Mucosa of descending colon (tissue), 3 donors: ENCODE measurements at places on chromosomes 5 and 9.

DNA sequence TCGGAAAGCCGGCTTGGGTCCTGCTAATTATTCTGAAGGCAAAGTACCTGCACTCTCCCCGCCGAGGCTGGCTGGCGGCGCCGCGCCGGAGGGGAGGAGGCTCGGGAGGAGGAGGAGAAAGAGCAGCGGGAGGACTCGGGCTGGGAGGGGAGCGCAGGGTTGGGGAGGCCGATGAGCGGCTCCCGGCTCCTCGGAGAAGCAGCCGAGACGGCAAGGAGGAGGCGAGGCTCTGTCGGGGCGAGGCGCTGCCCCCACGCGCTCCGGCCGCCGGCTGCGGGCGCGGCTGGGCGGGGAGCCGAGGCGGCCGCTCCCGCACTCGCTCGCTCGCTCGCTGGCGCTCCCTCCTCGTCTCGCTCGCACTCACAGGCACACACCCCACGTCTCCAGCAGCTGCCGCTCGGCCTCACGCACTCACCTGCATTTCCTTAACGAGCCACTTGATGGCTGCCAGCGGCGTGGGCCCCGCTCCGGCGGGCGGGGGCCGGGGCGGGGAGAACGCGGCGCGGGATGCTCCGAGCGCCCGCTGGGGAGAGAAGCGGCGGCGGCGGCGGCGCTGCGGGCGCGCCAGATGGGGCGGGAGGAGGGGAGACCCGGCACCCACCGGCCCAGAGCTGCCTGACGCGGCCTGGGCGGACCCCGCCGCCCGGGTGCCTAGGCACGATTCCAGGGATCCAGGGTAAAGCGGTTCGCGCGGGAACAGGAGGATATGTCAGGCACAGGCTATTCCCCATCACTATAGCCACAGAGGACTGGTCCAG is at the start of gene PTPRD:
Gene PTPRD, minus strand, starts transcription at position 362 of the 758 bp plus-strand sequence.
- peak; percentile 31 for DNase-seq

DNA sequence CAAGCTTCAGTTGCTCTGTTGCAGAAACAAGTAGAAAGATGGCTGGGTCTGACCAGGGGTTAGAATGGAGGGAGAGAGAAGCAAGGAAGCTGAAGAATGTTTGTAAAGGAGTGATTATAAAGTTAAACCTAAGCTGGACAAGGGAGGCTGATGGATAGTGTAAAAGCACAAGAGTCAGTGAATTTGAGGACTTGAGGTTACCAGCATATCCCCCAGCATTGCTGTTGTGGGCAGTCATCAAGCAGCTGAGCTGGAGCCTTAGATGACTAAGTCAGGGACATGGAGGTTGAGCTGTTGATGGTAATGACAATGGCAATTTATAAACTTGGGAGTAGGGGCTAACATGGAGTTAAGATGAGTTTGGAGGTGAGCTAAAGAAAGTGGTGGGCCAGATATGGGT is 131.5 kb downstream of the ERCC6L2 start:
- no peak for DNase-seq

- DNase-seq = peak; percentile 84
These were observed at the start of gene CPLANE1 for GRCh38 chr5:37248970-37249814. Gene CPLANE1 (minus strand): TSS chr5:37249376. CDS start chr5:37247698, 1,678 bp downstream.

- no peak for DNase-seq
These were observed 5.9 kb upstream of the PRKACG start for GRCh38 chr9:69019808-69020207.

GRCh38 chr9:73157811-73158210 is 6.1 kb downstream of the ANXA1 start:
- DNase-seq = no peak

- no peak for DNase-seq
These were observed 95.6 kb downstream of the MLLT3 start for GRCh38 chr9:20526500-20527319.

DNA sequence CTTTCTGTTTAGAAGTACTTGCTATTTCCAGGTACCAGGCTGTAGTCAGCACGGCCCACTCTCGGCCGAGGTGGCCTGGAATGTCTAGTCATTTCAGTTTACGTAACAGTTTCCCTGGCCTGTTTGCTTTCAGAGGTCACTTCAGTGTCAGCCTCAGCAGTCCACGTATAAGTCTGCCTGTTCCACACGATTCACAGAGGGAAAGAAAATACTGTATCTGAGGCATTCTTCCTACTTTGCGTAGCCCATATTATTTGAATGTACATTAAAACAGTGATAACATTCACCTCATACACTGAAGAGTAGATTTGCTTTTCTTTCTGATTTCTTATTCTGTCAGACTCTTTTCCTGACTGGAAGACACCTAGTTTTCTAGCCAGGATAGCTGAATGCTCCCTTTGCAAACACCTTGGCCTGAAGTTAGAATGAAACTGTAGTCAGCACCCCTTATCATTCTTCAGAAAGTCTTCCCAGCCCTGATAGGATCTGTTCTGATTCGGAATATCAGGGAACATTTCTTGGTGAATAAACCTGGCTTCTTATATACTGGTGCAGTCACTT is 140.9 kb downstream of the AOPEP start:
- DNase-seq = peak; percentile 60

GRCh38 chr5:113142186-113142585 is 165.6 kb downstream of the DCP2 start:
- DNase-seq = no peak

DNA sequence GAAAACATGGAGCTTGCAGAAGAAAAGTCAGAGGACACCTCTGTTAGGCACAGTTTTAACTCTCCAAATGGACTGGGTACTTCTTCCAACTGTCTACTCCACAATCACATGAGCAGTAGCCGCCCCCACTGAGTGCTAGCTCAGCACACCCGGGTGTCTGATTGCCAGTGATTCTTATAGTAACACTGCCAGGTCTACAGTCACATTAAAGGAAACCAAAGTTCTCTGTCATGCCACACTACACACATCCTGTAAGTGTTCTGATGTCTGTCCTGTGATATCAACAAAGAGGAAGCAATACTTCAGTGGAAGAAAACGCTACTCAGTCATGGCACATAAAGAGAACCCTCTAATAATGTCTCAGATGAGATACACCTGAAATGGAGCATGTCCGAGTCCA is at the start of gene HAVCR2:
Gene HAVCR2, minus strand, starts transcription at position 69 of the 400 bp plus-strand sequence. Its CDS starts 61 bp downstream, at position 8.
- DNase-seq = peak; percentile 56

DNA sequence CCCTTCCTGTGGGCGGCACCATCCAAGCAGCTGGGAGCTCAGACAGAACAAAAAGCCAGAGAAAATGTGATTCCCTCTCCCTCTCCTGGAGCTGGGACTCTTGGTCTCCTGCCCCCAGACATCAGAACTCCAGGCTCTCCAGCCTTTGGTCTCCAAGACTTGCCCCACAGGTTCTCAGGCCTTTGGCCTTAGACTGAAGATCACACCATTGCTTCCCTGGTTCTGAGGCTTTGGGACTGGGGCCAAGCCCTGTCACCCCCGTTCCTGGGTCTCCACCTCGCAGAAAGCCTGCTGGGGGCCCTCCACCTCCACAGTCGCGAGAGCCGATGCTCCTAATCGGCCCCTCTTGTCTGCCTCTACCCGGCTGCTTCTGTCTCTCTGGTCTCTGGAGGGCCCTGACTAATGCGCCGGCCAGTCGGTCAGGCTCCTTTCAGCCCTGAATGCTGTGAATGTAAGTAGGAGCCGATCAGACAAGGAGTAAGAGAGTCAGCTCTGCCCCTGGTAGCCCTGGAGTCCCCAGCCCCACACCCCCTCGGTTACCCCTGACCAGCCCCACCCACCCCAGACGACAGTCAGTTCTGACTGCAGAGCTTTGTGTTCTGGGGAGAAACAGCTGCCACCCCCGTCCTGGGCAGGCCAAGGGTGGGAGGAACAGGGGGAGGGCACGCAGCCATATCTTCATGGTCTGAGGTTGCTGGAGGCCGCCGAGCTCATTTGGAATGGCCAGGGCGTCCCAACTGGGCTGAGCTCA is 57.5 kb downstream of the VAV2 start:
- no peak for DNase-seq

- no peak for DNase-seq
These were observed 471.3 kb downstream of the TMEM232 start for GRCh38 chr5:110255194-110255593.

- no peak for DNase-seq
These were observed 716.0 kb upstream of the CHD1 start for GRCh38 chr5:99644822-99645221.

- DNase-seq = no peak
These were observed 238.7 kb upstream of the TRIM32 start for GRCh38 chr9:116448431-116448830.

GRCh38 chr5:99605904-99606303 is 677.1 kb upstream of the CHD1 start:
- DNase-seq = no peak

DNA sequence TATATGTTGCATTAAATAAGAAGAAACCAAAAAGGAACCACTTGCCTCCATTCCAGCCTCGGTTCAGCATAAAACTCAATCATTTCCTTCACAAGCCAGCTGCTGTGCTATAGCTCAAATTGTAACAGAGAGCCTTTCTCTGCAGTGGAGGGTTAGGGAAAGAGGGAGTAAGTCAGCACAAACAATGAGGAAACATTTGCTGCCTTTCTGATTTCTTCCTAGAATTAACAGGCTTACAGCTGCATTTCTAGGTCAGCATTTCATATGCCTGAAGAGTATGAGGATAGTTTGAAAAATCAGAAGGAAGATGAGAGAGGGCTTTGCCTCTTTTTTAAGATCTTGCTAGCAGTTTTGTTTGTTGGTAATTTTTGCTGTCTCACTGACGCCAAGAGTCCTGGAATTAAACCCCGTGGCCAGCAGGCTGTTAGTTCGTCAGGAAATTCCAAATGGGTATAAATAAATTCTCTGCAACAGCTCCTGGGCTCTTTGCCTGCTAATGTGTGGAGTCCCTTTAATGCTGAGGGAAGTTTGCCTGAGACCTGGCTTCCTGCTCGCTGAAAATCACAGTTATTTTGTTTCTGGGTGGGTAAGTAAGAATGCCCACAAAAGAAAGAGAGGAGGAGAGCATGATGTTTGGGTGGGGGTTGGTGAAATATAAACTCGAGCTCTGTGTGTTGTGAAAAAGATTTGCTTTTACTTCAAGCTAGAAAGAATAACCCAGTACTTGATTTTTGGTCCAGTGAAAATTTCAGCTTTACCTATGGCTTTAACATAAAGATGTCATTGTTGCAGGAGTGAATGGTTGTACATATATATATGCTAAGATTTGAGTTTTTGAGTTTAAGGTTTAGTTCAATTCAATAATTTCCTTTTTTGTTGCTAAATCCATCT is 148.1 kb upstream of the DMRT1 start:
- DNase-seq = no peak

DNA sequence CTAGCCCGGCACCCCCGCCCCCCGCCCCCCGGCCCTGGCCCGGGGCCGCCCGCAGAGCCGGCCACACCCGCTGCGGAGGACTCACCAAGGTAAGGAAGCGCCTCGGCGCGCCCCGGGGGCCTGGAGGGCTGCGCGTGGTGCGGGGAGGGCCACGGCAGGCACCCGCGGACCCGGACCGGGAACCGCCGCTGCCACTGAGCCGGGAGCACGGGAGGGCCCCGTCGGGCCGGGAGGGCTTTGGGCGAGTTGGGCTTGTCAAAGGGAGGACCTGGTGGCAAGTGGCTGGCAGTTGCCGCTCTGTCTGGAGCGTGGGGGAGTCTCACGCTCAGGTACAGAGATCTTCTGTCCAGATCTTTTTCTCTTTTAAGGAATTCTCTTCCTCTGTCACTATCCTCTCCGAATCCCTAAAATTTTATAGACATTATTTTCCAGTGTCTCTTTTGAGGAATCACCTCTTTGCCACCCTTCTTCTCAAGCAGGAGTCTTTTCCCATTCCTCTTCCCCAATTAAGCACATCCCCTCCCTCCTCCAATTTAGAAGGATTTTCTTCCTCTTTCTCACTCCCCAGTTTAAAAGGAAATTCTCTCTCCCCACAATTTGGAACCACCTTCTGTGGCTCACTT is 11.3 kb upstream of the LHX2 start:
- DNase-seq = no peak

GRCh38 chr5:61330341-61330844 is 1.7 kb upstream of the ZSWIM6 start:
- DNase-seq = peak; percentile 81

- no peak for DNase-seq
These were observed 76.8 kb upstream of the PCSK1 start for GRCh38 chr5:96509721-96510350.

DNA sequence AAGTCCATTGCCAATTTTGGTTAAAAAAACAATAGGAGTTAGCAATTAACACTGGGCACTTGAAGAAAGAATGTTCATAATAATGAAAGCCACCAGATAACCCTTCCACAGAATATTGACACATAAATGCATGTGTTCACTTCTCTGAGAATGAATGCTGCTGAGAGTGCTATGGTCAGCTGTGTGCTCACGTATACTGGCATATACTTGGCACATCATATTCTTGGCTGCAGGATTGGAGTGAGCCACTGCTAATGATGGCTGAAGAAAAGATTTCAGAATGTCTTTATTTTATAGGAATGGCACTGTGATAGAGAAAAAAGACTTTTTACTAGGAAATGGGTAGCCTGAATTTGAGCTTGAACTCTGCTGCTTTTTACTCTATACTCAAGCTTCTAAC is 46.0 kb upstream of the SMARCA2 start:
- no peak for DNase-seq

- no peak for DNase-seq
These were observed 18.3 kb downstream of the PDGFRB start for GRCh38 chr5:150137168-150137957.

- no peak for DNase-seq
These were observed 52.5 kb downstream of the OTULIN start for GRCh38 chr5:14716755-14717752.

DNA sequence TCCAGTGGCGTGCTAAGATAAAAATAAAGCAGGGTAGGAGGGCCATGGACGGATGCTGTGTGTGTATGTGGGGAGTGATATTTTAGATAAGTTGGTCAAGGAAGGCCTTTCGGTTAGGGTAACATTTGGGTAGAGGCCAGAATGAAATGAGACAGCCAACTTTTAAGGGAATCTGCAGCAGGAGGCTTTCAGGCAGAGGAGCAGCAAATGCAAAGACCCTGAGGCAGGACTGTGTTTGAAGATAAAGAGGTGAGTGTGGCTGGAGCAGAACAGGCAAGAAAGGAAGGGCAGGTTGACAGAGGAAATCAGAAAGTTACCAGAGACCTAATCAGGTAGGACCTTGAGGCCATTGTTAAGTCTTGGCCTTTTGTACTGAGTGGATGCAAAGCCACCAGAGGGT is 106.2 kb downstream of the MAST4 start:
- DNase-seq = no peak

GRCh38 chr9:123251741-123252140 is 16.6 kb downstream of the STRBP start:
- peak; percentile 56 for DNase-seq

- DNase-seq = no peak
These were observed 49.9 kb downstream of the PTPN3 start for GRCh38 chr9:109448223-109448622.
